ENCODE measurements at places on chromosomes 12 and 14.

DNA sequence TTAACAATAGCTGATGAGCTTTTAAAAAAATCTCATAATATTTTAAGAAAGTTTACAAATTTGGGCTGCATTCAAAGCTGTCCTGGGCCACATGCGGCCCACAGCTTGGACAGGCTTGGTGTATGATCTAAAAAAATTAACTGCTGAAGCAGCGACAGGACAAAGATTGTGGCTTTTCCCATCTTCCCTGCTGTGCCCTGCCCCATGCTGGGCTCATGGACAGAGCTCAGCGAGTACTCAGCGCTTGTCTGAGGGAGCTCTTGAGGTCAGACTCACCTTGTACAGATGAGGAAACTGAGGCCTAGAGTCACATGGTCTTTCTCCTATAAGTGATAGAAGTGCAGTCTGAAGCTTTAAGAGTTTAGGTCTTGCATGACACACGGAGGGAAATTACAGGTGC, 15.0 kb downstream of the EVL start:
- DNase-seq = no peak

GRCh38 chr12:80445083-80445793, 1.2 kb downstream of the PTPRQ start:
- no peak for DNase-seq

DNA sequence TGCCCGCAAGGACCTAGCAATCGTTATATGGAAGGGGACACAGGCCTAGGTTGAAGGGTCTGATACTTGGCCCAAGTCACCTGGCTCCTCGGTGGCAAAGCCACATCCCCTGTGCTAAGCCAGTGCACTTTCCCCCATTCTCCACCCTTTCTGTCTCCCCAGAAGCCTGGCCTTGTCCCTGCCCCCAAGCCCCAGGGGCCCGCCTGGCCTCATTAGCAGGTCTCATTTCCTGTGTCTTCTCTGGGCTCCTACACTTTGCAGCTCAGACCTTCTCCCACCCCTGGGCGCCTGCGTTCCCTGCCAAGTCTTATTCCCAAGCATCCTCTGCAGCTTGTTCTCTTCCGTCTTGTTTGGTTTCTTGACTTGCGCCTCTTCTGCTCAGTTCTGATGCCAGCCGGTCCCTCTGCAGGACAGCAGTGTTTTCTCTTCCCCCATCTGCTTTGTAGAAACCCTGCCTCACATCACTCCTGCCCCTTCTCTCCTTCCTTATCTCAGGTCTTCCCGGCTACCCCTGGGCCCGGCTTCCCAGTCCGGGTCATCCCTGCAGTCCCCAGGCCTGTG, 66.7 kb downstream of the SLC24A4 start:
- DNase-seq = no peak

DNA sequence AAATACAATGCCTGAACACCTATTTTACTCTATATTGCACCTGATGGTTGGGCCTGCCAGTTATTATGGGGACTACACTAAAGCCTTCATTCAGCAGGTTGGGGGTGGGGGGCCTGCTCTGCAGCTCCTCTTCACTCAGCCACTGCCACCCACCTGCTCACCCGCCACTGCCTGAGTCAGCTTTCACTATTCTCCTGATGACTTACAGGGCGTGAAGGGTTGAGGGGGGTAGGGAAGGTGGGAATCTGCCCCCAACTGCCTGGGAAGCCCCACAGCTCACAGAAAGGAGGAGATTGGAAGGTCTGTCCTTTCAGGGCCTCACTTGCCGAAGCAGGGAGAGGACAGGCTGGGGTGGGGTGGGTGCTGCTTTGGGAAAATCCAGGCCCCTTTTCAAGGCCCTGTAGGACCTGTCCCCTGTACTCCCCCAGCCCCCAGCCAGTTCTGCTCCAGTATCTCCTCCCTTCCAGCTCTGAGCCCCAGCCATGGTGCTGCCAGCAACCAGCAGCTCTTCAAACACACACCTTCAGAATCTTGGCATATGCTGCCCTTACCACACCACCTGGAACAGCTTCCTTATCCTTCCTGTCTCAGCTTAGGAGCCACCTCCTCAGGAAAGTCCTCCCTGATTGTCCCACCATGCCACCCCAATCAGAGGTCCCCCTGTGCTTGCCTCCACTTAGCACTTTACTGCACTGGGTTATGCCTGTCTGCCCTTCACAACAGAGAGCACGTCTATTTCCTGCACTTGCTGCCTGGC, 33.1 kb downstream of the IRF2BPL start:
- DNase-seq = no peak

DNA sequence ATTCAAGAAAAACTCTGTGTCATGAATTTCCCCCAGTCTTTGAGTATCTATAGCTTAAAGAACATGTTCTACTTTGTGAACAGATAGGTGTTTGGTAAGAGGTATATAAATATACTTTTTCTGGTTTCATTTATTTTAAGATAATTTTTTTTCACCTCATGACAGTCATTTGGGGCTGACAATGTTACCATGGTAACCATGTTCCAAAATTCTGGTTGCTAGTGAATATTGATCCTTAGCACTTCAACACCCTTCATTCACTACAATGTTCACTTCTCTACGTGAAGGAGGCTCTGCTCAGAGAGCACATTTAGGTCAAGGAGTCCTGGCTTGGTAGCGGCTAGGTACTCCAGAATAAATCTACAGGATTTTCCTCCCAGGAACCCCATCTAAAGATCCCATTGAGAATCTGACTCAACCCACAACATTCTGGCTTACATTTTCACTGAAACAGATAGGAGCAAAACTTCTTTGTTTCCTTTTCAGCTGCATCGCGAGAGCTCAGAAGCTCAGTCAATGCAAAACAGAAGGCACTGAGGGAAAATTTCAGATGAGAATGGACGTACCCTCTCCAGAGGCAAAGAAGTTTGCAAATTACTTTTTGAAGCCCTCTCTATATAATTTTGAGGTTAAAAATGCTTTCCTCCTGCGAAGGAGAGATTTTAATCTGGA, 93.6 kb downstream of the ARF6 start:
- peak; percentile 66 for DNase-seq

- DNase-seq = peak; percentile 86
Observed at GRCh38 chr14:99427632-99428300, 52.9 kb downstream of the SETD3 start.

DNA sequence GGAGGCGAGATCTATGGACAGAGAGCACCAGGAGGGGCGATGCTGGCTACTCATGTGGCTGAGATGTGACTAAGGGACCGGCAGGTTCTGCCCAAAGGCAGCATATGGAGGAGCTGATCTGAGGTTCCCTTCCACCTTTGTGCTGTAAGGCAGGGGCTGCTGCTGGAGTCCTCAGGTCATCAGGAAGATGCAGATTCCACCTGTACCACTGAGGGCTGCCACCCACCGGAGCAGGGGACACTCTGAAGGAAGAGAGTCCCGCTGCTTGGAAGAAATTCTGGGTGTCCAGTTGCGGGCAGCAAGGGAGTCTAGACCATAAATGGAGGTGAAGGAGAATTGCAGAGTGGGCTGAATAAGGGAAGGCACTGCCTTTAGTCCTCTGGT, 55.3 kb downstream of the PLEKHG3 start:
- DNase-seq = no peak

GRCh38 chr12:42076976-42077375, 67.7 kb downstream of the GXYLT1 start:
- no peak for DNase-seq

- peak; percentile 90 for DNase-seq
Observed at GRCh38 chr12:123364532-123365024, at the start of gene SBNO1. SBNO1 (minus strand) TSS chr12:123364847; CDS start chr12:123350441, 14,406 bp downstream.

DNA sequence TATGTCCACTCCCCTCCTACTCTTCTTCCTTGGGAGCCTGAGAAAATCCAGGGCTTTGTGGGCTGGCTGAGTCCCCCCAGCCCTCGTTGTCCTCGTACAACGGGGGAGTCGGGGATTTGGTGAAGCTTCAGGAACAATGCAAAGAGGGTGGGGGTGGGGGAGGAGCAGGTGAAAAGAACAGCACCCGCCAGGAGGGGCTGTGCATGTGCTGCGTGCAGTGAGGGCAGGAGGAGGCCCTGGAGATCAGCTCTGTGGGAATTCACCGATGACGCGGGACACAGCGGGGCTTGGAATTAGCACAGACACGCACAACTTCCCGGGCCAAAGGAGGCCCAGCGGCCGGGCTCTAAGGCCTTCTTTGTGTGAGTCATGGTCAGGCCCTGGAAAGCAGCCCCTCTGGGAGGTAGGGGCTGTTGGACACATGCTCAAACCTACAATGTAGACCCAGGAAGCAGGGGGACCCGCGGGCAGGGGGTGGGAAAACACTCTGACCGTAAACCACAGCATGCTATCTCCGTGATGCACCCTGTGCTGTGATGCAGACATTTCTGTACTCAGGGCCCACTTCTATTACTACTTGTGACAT, 32.8 kb downstream of the RBM19 start:
- no peak for DNase-seq
